ENCODE measurements at places on chromosomes 7 and 10. TPM values are rescaled to one million over a fixed set of nuclear protein-coding genes. Genes with fewer than 3 reads are reported as not detected.

Gene MYH16
- total RNA-seq: not detected

Gene RASSF4
- 96.3 TPM for total RNA-seq

Gene LBX1
- total RNA-seq: not detected

Gene GIMAP6
- total RNA-seq: 26.3 TPM

Gene ZNF365
- 0.32 TPM for total RNA-seq

Gene DYNC1I1
- 26.4 TPM for total RNA-seq

Gene CCDC186
- 14.4 TPM for total RNA-seq

Gene SH2B2
- total RNA-seq: 1.1 TPM

Data from heart right ventricle (tissue), 16 donors.